Central memory CD4-positive, alpha-beta T cell (primary cell): ENCODE measurements at places on chromosomes 6 and 20.

- DNase-seq, result no peak
These were observed 89.5 kb upstream of the SIM1 start for GRCh38 chr6:100554228-100554627.

DNA sequence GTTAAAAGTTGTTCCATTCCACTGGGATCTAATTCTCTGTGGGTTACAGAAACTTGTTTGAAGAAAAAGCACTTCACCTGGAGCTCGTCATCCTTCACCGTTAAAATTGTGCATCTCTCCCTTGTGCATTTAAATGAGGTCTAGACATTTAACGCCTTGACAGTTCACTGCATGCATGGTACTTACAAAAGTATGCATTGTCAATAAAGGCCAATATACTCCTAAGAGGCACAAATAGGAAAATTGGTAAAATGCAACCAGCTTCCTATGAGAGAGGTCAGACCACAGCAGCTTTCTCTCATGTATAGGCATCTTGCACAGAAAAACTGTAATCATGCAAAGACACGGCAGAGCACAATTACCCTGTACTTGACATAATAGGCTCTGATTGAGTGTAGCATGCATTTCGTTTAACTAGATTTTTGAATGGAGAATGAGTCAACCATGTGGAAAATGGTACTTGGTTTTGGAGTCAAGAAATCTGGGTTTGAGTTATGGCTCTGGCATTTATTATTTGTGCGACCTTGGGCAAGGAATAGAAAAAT is 378.5 kb downstream of the RFPL4B start:
- no peak for DNase-seq

- no peak for DNase-seq
These were observed 253.2 kb downstream of the PTPRT start for GRCh38 chr20:42936482-42936881.

GRCh38 chr20:50273601-50274491 is 83.2 kb downstream of the CEBPB start:
- no peak for DNase-seq

DNA sequence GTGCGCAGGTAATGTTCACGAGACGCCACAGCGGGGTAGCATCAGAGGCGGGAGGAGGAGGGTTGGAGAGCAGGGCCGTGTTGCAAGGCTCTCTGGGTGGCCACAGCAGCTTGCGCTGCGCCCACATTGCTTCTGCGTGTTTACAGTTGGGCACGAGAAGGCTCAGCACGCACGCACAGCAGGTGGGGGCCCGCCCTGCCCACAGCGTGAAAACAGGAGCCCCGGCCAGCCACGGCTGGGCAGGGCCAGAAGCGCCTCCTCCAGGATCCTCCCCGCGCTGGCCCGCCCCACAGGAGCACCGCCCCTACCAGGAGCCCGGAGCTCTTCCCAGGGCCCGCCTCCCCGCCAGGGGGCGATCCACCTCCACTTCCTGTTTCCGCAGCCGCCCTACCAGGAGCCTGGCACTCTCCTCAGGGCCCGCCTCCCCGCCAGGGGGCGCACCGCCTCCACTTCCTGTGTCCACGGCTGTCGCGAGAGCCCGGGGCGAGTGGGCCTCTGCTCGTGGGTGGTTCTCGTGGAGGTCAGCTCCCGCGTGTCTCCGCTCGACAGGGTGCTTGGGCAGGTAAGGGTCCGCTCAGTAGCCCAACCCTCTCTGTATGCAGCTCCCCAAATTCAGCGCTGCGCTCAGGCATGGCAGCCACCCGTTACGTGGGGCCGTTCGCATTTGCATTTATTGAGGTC is at the start of gene FAM50B:
FAM50B (plus strand) TSS at position 449 of the 681 bp plus-strand sequence. CDS start 439 bp downstream, outside the sequence.
- peak; percentile 89 for DNase-seq

- DNase-seq, result no peak
These were observed 41.5 kb upstream of the RNF24 start for GRCh38 chr20:4056880-4057279.

- no peak for DNase-seq
These were observed 156.0 kb downstream of the ADGRG6 start for GRCh38 chr6:142457638-142458406.

GRCh38 chr6:137056121-137056880 is 11.5 kb upstream of the IL20RA start:
- DNase-seq, result no peak

DNA sequence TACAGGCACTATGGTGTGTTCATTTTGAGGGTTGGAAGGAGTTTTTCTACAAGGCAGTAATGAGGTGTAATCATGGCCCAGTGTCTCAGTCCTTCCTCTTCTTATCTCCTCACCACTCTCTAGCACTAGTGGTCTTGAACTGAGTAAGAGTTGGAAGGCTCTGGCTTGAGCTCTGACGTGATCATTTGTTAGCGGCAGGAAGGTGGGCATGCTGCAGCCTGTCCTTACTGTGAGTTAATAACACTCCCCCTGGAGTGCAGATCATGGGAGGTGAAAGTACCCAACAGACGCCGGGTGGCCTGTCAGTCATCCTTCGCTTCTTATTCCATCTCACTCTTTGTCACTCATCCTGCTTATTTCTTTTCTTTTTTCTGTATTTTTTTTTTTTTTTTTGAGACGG is 356.9 kb downstream of the CDKAL1 start:
- no peak for DNase-seq

GRCh38 chr20:59010321-59010994 is 3.4 kb upstream of the CTSZ start:
- DNase-seq, result no peak

- no peak for DNase-seq
These were observed 236.3 kb downstream of the PTPRK start for GRCh38 chr6:128284128-128284527.

- no peak for DNase-seq
These were observed 12.8 kb downstream of the SUN5 start for GRCh38 chr20:32991383-32991782.

- no peak for DNase-seq
These were observed 832.3 kb downstream of the C6orf118 start for GRCh38 chr6:164477101-164477500.

GRCh38 chr20:48733296-48733790 is 94.5 kb downstream of the PREX1 start:
- DNase-seq, result no peak

DNA sequence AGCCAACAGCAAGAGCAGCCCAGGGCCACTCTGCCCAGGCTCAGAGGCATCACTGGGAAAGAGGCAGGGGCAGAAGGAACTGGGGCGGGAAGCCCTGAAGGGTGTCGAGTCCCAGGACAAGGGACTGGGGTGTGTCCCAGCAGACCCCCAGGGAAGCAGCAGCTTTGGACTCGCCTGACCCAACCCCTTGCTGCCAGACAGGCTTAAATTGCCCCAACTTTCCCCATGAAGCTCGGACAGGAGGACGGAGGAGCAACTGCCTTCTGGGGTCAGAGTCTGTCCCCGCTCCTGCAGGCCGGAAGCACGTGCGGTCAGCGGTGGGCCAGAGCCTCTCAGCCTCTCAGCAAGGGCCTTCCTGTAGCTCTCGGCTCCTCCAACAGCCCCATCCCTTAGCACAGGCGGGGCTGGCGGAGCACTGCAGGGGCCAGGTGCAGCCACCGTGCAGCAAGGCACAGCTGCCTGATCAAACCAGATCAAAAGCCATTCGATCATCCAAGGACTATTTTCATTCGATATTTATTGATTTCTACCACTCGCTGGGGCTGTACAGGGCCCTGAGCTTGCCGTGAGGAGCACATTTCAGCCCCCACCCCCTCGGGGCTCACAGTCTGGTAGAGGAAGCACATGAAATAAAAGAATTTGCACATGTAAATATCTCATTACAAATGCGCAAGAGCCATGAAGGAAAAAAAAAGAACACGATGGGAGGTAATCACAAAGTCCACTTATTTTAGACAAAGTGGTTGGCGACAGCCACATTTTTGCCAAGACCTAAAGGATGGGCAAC is 31.8 kb upstream of the STX16 start:
- DNase-seq, result no peak

DNA sequence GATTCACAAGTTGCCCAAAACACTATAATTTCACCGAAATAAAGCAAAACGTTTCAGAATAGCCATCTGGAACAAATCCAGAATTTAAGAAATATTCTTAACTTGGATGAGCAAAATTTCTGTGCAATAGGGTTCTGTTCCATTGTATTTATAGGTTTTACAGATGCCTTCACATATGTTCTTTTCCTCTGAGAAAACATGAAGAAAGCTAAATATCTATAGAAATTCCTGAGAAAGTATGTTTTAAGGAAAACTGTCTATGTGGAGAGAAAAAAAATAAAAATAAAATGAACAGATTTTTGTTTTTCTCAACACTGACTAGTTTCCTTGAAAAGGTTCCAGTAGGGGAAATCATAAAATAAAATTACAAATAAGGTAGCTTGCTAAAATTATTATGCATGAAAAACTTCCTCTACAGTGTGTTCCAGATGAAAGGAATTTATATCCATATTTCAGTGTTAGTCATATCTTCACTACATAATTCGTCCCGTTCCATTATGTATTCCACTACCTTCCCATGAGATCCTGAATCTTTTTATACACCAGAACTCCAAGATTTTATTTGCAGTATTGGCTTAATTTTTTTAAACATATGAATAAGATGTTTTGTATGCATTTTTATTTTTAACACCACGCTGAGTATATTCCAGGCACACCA is 42.4 kb upstream of the TMX4 start:
- no peak for DNase-seq

DNA sequence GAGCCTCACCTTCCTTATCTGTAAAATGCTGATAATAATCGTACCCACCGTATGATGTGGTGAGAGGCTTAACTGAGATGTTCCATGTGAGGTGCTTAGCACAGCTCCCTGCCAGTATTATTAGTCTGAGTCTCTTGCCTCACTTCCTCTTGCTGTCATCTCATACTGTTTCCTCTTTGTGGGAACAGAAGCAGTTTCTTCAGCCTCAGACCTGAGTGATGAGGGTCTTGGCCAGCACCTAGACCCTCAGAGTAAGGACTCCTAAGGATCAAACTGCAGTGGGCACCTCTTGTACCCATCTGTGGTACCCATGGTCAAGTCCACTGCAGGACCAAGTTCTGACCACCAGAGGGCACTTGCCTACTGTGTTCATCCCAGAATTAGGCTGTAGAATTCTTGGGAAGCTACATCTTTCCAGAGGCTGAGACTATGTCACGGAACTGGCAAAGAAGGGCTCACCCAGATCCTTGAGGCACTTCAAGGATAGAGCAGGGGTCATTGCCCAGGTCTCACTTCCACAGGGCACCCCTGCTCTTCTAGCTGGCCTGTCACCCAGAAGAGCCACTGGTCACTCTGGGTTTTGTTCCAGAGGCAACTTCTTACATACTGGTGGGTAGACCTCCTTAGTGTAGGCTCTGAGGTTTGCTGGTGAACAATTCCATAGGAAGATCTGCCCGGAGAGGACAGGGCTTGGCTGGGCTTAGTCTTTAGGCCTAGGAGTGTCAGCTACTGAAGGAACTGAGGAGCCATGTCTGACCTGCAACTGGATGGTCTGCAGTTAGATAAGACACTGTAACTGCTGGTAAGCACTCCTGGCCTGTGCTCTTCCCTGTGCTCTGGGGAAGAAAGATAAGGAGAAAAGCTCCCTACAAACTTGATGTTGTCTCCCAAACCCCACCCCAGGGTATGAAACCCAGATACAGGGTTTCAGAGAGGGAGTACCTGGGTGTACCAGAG is 20.6 kb upstream of the SGK2 start:
- no peak for DNase-seq
